CD4-positive, alpha-beta T cell treated with Interleukin-17A for 1 hour (primary cell): ENCODE measurements at places on chromosomes 5 and 9.

DNA sequence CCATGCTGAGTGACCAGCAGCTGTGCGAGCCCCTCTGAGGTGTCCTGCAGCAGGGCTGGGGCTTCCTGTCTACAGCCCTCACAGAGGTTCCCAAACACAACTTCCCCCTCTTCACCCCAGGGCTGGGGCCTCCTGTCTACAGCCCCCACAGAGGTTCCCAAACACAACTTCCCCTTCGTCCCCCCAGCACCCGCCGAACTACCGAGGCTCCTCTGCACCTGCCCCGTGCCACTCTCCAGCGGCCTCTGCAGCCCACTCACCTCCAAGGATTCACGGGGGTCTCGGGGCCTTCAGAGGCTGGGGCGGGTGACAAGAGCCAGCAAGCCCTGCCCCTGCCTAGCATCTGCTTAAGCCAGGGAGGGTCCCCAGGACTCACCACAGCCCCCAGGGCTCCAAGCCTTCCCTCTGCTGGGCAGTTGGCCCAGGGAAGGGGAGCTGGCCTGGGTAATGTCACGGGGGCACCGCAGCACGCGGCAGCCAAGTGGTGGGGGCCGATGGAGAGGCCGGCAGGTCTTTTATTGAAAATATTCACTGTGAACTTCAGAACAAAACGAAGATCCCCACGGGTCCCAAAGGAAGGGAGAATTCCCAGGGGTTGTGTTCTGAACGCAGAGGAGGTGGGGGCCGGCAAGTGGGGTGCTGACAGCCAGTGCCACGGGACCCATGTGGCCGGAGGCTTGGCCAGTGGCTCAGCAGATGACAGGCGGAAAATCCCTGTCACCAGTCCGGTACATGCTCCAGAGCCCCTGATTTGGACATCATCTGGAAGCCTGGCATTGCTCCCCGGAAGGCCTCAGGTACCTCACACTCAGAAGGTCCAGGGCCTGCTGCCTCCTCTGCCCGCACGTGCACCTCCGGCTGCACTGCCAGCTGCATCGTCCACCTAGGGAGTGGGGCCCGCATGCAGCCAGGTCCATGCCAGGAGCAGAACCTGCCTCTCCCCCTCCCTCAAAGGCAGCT, 125.3 kb downstream of the ADAMTS2 start:
- DNase-seq = no peak

DNA sequence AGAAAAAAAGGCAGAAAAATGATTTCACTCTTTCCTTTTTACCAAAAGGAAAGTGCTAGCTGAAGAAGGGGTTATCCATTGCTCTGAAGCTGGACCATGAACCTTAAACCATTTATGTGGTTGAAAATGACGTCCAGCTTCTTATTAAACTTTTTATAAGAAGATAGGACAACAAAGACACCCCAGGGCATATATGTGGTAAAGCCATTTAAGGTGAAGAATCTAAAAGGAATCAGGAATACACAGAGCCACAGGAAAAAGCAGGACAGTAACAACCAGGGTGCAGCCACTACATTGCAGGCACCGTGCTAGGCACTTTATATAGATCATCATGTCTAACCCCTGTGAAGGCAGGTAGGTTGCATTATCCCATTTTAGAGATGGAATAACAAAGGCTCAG, 42.1 kb downstream of the RASEF start:
- DNase-seq = no peak

DNA sequence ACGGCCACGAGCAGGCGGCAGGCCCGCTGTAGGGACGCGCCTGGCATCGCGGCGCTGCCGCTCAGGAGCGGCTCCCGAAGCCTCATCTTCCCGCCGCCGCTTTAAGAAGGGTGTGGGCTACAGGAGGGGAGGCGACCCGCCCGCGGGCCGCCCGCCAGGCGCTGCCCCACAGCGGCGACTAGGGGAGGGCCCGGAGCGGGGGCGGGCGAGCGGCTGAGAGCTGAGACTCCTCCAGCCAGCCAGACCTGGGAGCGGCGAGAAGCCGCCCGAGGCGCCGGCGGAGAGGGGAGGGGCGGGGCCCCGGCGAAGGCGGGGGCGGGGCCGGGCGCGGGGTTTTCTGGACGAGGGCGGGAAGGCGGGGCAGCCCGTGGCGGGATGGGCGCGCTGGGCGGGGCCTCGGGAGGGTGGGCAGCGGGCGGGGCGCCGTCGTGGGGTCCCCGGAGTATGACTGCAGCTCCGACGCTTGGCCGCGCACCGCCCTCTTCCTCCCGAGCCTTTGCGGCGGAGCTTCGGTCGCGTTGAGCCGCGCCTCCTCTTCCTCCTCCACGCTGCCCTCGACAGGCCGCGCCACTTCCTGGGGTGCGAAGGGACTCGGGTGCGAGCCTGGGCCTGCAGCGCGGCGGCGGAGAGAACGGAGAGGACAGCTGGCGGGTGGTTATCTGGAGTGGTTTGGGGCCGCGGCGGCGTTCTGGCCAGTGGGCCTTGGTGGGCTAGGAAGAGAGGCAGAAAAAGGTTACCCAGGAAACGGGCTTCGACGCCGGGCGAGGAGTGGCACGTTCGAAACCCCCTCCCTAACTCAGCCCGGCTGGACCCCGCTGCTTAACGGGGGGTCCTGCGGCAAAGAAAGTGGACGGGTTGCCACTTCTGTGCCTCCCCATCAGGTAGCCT, at the start of gene B4GALT1:
Gene B4GALT1, minus strand, starts transcription at position 253 of the 888 bp plus-strand sequence. Its CDS starts 167 bp downstream, at position 86.
- DNase-seq = peak; percentile 97

- no peak for DNase-seq
These were observed 22.5 kb downstream of the ZNF462 start for GRCh38 chr9:106885451-106885850.

DNA sequence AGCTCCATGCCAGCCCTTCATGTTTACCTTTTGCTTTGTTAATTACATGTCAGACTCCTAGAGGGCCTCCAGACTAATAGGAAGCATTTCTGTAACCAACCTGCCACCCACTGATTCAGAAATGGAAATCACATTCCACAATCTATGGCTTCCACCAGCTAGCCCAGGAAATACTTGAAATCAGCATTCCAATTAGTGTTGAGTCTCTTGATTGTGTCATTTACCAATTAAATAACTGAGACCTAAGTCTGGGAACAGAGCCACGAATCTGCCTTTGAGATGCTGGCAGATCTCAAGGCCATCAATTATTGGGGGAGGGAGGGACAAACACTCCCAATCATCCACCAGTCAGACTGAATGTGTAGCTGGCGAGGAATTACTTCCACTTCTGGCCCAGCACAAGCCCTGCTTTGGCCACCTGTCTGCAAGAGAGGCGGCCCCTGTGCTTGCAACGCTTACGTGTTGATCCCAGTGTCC, 27.4 kb upstream of the SAP30L start:
- DNase-seq = no peak

DNA sequence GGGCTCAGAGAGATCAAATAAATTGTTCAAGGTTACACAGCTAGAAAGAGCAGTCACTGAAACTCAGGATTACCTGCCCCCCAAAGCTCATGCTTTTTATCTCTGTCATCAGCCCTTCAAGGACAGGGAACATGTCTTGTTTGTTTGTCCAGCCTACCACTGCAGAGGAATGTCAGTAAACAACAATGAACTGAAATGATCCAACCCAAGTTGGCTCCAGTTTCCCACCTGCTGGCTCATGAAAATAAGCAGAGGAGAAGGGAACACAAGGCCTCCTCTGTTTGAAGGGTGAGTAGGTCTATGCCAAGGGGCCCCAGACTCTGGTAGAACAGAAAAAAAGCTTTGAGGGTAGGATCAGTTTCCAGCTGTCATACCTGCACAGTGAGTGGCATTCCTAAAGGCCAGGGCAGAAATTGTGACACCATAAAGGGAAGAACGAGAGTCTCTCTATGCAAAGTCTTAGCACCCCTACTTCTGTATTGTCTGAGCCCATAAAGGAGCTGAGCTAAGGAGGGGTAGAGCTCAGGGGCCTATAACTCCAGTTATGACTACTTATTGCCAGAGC, 115.2 kb downstream of the TRIM36 start:
- no peak for DNase-seq

DNA sequence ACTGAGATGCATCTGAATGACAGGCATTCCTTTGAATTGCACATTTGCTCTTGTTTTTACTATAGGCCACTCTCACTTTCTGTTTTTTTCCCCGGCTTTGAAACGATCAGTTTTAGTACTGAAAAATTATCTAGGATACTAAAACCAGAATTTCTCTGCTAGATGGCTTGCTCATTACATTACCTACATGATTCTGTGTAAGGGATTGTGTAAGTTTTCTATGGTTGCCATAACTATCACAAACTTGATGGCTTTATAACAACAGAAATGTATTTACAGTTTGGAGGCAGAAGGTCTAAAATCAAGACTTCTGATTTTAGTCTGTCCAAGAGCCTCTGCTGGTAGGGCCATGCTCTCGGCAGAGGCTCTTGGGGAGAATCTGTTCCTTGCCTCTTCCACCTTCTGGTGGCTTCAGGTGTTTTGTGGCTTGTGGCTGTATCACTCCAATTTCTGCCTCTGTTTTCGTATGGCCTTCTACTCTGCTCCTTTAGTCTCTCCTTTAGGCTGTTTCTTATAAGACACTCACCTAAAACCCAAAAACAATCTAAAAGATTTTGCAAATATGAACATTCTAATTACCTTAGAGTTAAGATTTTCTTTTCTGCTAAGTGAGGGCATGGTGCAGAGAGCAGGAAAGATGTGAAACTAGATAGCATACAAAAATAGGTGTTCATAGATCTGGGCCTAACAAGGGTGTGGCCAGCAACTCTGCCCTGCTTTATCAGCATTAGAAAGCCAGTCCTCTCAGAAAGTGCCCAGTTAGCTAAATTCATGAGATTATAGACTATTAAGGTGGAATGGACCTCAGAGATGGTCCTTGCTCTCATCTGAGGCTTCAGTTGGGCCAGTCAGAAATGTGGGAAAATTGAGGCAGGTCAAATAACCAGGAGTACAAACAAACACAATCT, 93.3 kb upstream of the CDKN2B start:
- DNase-seq = no peak

- no peak for DNase-seq
These were observed 217.6 kb upstream of the PIK3R1 start for GRCh38 chr5:67997892-67998457.

GRCh38 chr9:82606492-82607382, 456.2 kb downstream of the RASEF start:
- peak; percentile 1 for DNase-seq
